ENCODE measurements at places on chromosomes 2 and 18. TPM values are rescaled to one million over a fixed set of nuclear protein-coding genes. Genes with fewer than 3 reads are reported as not detected.

- peak; percentile 56 for DNase-seq
These were observed 101.5 kb upstream of the GPC1 start for GRCh38 chr2:240333985-240334384.

- peak; percentile 41 for DNase-seq
These were observed 25.3 kb upstream of the MFSD6 start for GRCh38 chr2:190382851-190383250.

DNA sequence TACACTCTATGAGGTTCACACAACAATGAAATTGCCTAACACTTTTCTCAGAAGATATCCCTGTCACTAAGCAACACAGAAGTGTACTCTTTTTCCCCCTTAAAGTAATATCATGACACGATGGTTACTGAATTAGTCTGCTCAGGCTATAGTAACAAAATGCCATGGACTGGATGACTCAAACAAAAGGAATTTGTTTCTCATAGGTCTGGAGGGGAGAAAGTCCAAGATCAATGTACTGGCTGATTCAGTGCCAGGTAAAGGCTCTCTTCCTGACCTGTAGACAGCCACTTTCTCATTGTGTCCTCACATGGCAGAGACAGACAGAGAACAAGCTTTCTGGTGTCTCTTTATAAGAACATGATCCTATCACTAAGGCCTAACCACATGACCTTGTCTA is 211.9 kb downstream of the RBM43 start:
- DNase-seq, result peak; percentile 48

GRCh38 chr2:20422402-20423271 is 24.2 kb upstream of the RHOB start:
- DNase-seq, result no peak

DNA sequence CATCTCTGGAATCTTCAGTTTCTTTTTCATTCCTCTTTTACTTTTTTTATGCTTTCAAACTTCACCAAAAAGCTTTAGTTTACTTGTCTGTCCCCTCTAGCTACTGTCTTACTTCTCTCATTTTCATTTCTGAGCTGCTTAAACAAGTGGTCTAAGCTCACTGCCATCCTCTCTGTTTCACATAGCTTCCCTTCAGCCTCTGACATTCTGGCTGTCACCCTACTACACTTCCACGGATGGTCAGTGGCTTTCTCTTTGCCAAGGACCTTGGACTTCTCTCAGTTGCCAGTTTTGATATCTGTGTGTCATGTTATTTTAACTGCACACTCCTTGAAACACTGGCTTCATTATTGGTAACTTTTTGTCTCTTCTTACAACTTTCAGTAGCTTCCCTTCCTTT is 176.1 kb downstream of the IKZF2 start:
- no peak for DNase-seq

DNA sequence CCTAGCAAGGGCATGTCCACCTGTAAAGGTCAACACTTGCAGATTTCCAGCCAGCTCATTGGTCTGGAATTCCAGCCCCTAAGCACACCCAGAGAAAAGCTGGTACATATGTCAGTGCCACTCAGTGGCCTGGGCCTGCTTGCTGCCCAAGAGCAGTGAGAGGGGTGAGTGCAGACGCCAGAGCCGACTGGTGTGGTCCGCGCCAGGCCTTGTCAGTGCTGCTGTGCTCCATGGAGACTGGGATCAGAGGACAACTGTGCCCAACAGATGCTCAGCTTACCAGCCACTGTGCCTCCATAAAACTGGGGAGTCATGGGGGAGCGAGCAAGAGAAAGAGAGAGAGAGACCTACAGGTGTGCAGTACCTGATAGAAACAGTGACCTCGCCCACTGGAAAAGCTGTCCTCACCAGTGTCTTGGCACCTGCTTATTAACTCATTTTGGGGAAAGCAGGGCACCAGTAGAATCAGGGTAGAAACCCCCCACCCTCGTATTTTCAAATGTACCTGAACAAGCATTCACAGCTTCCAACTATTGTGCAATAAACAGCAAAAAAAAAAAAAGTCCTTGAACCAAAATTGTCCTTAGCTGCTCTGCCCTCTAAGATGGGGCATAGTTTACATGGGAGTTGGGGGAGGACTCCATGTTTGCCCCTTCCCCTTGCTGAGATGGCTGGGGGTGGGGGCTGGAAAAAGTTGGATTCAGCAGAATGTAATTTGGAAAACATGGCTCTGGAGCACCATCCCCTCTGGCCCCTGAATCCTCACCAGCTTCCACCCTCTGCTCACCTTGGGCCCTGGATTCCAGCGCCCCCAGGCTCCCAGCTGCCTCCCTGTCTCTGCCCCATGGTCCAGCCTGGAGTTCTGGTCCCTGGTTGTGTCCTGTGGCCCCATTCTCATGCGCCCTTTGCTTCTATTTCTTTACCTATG is 1.4 kb upstream of the SP140L start:
- DNase-seq, result no peak

DNA sequence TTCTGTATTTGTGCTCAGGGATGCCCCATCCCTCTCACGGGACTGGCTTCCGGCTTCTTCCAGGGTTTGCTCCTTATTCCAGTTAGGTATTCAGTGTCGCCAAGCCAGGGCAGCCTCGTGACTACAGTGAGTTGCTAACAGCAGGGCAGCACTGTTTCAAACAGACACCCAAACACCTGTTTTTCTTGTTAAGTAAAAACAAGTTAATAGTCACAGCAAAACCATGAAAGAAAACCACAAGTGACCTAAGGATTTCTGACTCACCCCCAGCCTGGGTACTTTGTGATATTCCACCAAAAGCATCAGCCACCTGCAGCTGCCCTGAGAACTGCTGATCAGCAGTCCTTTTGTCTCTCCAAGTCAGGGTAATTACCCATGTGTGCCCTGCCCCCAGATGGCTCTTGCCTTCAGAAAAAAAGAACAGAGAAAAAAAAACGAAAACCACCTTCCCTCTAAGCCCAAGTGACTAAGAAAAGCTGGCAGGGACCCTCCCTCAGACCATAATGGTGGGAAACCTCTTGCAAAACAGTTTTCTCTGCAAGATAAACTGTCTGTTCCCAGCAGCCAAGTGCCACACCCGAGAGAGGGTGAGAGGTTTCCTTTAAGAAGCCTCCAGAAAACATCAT is 178.2 kb downstream of the ANAPC1 start:
- DNase-seq, result no peak

GRCh38 chr2:231571661-231572191 is 20.9 kb upstream of the TEX44 start:
- no peak for DNase-seq

NYAP2 gene
- total RNA-seq, result 0.06 TPM

CHMP3 gene
- 142 TPM for total RNA-seq

PDE1A gene
- 27.8 TPM for total RNA-seq

TGFA gene
- total RNA-seq, result 51.0 TPM

ECEL1 gene
- 0.35 TPM for total RNA-seq

ITM2C gene
- 195 TPM for total RNA-seq
